ENCODE measurements at places on chromosomes 16 and 17.

DNA sequence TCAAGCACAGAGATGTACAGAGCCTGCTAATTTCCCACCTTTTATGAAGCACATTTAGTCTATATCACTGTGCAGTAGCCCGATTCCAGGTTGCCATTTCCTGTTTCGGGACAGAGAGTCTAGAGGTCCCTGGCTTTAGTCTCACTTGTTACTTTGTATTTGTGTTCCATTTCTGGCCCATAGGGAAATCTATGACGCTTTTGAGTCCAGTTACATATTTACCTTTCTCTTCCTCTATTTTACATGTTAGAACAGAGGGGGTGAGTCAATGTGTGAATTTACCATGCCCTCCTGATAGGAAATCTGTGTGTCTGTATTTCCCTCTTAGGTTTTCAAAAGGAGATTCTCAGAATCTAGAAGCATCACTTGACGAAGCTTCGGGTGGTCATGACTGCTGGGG lies 227.1 kb upstream of the ZFHX3 start:
- DNase-seq, result no peak

DNA sequence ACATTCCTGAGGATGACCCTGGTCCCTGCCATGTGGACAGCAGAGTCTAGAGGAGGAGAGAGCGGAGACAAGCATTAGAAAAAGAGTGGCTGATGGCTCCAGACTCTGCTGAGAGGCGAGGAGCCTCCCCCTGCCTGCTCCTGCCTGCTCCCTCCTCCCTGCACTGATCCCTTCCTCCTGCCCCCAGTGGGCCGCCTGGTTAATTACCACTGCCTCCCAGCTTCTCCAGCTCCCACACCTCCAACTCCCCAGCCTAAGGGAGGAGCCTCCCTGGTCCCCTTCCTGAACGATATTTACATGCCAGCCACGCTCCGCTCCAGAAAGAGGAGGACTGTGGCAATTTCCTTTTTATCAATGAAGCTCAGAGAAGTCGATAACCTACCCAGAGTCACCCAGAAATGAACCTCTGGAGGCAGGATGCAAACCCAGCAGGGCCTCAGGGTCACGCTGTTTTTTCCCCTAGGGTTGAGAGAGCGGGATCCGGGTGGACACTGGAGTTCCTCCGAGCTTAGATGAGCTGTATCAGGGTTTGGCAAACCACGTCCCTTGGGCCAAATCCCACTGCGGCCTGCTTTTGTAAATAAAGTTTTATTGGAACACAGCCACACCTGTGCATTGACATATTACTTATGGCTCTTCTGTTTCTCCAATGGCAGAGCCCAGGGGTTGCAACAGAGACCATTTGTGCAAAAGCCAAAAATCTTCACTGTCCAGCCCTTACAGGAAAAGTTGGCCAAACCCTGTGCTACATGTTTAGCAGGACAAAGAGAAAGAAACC lies 27.1 kb upstream of the JPH3 start:
- DNase-seq, result no peak

GRCh38 chr17:4849011-4849536 lies 15.9 kb downstream of the MINK1 start:
- no peak for DNase-seq

- DNase-seq, result no peak
Observed at GRCh38 chr16:20393801-20394577, 10.5 kb downstream of the PDILT start.

GRCh38 chr17:68482576-68483041 lies 25.3 kb upstream of the WIPI1 start:
- DNase-seq, result no peak

DNA sequence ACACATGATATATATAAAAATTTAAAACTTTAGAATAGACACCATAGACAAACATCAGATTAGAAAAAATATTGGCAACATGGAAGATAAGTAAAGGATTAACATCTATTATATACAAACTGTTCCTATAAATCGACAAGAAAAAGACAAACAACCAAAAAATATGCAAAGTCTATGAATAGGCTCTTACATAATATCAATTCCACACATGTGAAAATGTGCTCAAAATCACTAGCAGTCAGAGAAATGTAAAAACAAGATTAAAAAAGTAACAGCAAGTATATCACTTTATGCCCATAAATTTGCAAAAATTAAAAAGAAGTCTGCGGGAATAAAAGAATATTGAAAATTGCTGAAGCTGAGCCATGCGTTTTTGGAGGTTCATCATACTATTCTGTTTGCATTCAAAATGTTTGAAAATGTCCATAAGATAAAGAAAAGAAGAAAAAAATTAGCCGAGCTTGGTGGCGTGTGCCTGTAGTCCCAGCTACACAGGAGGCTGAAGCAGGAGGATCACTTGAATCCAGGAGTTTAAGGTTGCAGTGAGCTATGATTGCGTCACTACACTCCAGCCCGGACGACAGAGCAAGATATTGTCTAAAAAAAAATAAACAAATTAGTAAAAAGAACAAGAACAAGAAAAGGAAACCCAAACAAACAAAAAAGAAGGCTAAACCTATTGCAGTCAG lies 11.2 kb upstream of the ERN2 start:
- DNase-seq, result no peak

DNA sequence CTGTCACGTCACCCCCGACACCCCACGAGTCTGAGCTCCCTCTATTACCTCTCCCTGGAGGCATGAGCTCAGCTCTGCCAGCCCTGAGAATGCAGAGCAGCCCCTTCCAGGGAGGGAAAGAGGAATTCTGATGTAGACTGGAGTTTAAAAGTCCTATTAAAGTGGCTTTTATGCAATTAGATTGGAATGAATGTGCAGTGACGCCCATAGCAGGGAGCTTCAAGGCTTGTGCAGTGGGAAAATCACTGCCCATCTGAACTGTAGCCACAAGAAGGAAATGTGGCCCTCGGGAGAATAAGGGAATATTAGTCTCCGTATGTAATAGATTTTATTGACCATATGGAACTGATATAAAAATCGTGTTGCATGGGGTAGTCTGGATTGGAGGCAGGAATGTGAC lies 66.9 kb downstream of the ZNF423 start:
- DNase-seq, result no peak

DNA sequence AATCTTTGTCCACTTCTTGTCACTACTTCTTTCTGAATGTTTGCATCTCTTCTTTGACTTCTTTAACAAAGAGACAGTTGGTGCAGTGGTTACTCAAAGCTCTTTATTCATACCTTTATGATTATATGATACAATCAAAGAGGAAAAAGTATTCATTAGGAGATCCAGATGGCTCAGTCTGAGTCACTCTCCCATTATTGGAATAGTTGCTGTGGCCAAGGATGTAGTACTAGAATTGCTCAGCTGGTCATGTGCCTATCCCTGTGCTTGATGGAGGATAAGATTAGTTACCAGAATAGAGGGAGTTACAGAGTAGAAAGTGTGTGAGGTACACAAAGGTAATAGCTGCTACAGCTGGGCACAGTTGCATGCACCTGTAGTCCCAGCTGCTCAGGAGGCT lies 18.3 kb downstream of the BCAS3 start:
- DNase-seq, result no peak

GRCh38 chr16:10808218-10808617 lies 10.4 kb downstream of the TVP23A start:
- DNase-seq, result no peak

DNA sequence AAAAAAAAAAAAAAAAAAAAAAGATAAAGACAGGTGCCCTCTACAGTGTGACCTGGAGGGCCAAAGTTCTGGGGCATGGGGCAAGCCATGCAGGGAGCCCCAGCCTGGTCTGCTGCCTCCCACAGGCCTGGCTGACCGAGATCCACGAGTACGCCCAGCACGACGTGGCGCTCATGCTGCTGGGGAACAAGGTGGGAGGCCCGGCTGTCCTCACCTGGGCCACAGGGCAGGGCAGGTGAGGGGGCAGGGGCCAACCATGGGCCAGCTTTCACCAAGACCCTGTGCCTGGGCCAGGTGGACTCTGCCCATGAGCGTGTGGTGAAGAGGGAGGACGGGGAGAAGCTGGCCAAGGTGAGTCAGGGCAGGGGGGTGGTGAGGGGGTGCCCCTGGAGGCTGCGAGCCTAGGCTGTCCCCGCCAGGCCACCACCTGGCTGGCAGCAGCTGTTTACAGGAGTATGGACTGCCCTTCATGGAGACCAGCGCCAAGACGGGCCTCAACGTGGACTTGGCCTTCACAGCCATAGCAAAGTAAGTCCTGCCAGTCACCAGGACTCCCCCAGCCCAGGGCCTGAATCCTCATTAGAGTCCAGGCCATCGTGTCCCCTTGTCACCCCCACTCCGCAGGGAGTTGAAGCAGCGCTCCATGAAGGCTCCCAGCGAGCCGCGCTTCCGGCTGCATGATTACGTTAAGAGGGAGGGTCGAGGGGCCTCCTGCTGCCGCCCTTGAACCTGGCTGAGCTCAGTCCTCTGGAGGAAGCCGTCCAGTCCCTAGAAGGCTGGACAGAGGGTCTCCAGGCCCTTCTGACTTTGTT lies 2.7 kb upstream of the TRAF7 start:
- no peak for DNase-seq

- no peak for DNase-seq
Observed at GRCh38 chr16:336269-336668, 16.3 kb downstream of the AXIN1 start.

GRCh38 chr17:73422121-73422520 lies 110.3 kb upstream of the CDC42EP4 start:
- no peak for DNase-seq

GRCh38 chr17:56913353-56913866 lies 439 bp downstream of the TRIM25 start:
- no peak for DNase-seq

- peak; percentile 12 for DNase-seq
Observed at GRCh38 chr16:1723450-1724147, 17.6 kb downstream of the MAPK8IP3 start.

DNA sequence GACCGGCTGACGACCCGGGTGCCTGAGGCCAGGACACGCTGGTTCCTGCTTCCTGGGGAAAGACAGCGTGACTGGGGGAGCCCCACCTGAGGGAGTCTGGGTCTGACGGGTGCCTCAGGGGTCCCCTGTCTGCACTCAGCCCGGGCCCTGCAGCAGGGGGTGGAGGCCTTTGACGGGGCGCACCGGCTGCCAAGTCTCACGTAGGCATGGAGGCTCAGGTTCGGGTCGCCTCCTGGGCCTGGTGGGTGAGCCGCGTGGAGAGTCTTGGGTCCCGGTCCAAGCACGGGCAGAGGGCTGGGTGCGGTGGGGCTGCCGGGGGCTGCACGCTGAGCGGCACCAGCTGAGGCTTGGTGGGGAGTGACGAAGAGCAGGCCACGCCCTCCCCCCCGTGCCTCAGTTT lies 40.9 kb downstream of the SOX8 start:
- no peak for DNase-seq

- no peak for DNase-seq
Observed at GRCh38 chr17:29653995-29654714, 31.4 kb upstream of the CORO6 start.

- no peak for DNase-seq
Observed at GRCh38 chr17:28702752-28703150, 8.9 kb downstream of the PROCA1 start.

Measured in stimulated activated CD8-positive, alpha-beta memory T cell treated with anti-CD3 and anti-CD28 coated beads, Interleukin-12 subunit alpha, Interleukin-12 subunit beta, amount 100 ng/mL, for 1 hour (primary cell).